ENCODE measurements at places on chromosomes 3 and 15. TPM values are rescaled to one million over a fixed set of nuclear protein-coding genes. Genes with fewer than 3 reads are reported as not detected.

DNA sequence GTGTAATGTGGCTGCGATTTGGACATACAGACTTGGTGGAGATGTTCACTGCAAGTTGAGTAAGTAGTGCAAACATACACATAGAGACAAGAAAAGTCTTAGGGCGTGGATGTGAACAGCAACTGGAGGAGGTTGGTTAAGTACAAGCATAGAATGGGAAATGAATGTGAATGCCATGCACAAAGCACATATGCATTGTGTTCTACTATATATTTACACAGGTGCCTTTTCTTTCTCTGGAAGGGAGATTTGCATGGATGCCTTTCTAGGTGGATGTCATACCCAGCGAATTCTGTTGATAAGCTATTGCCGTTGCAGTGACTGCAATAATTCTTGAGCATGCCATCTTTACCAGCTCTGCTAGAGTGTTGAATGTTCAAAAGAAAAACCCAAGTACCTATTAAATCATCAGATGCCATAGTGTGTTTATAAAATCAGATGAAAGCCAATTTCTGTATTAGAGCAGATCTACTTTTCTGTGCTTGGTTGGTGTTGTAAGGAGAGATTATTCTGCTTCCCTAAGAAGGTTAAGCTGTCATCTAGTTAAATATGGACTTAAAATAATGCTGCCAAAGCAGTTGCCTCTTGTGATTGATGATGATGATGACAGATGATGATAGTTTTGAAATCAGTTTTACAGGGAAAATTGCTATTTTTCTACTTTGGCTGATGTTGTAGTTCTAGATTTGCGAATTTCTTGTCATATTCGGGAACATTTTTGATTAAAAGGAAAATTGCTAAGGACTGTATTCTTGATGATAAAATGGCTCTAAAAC is 148.4 kb downstream of the CNTN4 start:
- DNase-seq = no peak

DNA sequence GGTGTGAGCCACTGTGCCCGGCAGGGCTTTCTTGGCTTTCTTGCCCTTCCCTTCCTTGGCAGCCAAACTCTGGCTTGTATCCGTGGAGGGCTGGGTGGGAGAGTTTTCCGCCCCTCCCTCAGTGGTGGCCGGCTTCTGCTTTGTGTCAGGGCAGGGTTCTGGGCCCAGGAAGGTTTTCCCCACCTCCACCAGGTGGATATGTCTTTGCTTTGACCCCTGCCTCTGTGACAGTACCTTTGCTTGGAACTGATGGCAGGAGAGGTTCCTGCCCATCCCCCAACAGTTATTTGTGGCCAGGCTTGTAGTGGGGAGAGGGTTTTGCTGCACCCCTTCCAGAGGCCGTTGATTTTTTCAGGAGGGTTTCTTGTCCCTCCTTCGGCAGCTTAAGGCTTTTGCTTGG is 24.3 kb downstream of the CSPG5 start:
- no peak for DNase-seq

DNA sequence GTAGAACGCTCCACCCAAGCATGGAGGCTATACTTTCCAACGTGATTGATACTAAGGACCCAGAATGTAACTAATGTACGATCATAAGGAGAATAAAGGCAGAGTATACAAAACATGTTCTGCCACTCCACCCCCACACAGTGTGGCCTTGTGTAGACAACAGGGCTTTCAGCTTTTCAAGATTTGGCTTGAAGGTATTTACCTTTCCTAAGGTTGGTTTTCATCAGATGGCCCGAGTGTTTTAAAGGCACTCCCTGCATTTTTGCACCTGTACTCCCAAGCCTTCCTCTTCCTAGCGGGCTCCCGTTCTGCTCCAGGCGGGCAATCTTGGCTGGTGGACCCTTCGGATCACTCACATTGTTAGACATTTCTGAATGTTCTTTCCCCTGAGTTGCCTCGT is 4.6 kb downstream of the SATB1 start:
- no peak for DNase-seq

ZNF660 gene
- 0.67 TPM for total RNA-seq

DNA sequence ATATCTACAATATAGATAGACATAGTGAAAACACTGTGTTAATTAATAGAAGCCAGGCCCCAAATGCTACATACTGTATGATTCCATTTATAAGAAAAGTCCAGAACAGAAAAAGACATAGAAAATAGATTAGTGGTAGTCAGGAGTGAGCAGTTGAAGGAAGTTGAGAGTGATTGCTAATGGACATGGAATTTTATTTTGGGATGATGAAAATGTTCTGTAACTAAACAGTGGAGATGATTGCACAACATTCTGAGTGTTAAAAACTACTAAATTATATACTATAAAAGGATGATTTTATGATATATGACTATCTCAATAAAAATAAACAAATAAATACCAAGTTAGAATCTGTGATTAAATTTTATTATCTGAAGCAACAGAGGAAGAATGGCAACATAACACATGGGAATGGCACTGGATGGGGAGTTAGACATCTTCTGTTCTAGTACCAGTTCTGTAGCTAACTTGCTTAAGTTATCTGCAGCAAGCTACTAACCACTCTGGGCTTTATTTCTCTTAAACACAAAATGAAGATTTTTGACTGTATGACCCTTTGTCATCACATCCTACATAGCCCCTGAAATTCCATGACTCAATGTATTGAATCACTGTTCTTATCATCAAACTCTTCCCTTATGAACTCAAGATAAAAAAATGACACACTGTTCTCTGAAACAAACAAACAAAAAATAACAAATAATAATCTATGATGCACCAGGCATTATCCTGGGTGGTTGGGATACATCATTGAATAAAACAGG is 612.7 kb downstream of the TBL1XR1 start:
- no peak for DNase-seq

MYLK gene
- total RNA-seq = 85.1 TPM

- peak; percentile 92 for DNase-seq
These were observed 194.7 kb downstream of the LPP start for GRCh38 chr3:188348435-188349244.

- no peak for DNase-seq
These were observed 399.5 kb upstream of the GOLIM4 start for GRCh38 chr3:168495270-168495669.

DNA sequence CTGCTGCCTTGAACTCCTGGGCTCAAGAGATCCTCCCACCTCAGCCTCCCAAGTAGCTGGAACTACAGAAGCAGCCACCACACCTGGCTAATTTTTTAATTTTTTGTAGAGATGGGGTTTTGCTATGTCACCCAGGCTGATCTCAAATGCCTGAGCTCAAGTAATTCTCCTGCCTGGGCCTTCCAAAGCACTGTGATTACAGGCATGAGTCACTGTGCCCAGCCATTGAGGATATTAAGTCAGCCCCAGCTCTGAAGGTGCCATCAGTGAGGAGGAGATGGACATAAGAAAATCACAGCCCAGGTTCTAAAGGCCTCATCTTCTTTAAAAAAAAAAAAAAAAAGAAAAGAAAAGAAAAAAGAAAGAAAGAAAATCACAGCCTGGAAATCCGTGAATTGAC is 26.6 kb upstream of the PSTPIP1 start:
- DNase-seq = no peak

- no peak for DNase-seq
These were observed 12.1 kb downstream of the SEMA4B start for GRCh38 chr15:90213122-90213817.

DNA sequence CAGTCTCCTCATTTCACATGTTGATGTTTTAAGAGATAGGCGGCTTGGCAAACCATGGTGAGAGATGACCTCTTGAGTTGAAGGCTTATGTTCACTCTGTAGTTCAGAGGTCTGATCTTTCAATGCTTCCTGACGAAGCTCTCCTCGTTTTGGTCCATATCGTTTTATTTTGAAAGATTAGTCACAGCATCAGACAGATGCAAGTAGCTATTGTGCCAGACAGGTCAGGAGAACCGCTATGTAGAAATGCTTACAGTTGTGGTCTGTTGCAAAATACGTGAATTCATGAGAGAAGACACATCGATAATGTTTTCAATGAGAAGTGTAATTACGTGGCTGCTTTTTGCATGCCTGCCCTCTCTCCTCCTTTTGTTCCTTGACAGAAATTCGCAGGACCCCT is 47.5 kb downstream of the CHL1 start:
- no peak for DNase-seq

RGMA gene
- total RNA-seq = 7.2 TPM

GRCh38 chr15:51856714-51857380 is 27.4 kb downstream of the TMOD3 start:
- no peak for DNase-seq

CHDH gene
- 2.2 TPM for total RNA-seq

SPESP1 gene
- 4.8 TPM for total RNA-seq

TMEM207 gene
- not detected for total RNA-seq

DNA sequence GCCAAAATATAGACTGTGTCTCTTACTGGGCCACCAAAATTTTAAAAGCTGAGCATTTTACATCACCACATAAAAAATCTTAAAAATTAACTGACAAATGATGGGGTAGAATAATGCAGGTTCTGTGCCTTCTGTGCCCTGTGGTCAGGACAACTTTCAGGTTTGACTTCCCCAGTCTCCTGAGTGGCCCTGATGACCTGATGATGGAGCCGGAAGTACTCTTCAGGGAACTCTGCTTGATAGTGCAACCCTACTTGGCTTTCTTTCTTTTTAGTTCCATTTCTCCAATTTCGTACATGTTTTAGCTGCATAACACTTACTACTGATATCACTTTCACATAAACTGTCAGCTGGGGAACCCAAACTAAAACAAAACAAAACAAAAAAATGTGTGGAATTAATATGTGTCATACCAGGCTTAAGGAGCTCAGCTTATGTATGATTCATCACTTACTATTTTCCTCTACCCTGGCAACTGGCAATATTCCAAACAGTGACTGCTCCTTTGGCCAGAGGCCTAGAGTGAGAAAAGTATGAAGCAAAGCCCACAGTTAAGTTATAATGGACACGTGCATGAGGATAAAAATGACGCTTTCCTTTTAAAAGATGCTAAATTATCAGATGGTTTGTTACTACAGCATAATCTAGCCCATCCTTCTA is 194.3 kb downstream of the BCHE start:
- peak; percentile 63 for DNase-seq

DNA sequence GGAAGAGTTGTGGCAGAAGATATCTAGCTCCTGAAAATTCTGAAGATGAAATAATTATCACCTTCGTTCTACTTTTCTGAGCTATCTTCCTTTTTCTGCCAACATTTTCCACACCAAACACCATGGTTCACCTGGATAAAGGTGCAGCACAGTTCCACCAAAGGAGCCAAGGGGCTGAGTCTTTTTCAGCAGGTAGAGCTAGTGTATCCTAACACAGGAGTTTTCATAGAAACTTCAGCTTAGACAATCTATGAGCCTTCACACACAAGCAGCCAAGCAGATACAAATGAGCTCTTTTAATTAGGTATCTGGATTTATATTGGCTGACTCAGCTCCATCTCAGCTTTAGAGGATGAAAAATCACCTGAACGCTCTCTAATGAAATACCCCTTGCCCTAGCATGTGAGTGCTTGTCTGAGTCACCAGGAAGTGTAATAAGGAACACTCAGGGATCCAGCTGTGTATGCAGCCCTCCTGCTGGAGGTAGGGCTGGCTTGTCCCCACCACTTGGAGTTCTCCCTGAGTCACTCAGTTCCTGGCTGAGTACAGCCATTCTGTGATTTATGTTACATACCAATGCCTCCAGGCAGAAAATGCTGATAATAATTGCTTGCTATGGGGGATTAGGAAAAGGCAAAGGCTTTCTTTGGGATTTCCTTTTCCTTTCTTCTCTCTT is 385.7 kb downstream of the LSAMP start:
- DNase-seq = no peak

DNA sequence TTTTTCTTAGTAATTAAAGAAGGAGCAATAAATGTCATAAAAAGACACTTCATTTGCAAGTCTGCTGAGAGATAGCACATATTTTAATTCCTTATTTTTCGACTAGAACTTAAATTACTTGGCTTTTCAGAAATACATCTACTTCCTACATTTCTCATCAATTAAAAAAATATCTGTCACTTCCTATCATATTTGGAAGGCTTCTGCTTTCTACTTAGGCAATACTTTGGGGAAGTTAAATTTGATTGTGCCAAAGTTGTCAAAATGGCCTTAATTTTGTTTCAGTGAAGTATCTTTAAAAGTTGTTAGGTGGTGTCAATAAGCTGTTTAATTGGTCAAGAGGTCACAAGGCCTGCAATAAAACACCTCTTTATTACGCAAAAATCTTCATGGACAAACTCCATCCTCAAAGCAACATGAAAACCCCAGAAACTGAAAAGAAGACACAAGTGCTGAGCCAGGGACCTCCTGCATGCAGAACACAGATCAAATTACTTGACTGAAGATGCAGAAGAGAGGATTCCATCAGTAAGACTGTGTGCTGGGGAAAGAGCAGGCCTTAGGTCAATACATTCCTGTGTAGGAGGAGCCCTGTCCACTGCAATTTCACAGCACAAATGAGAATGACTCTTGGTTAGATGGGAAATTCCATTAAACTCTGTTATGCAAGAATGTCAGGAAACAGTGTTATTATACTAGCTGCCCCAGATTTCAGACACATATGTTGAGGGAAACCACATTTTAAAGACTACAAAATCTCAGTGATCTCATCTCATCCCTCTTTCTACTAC is 48.0 kb upstream of the FSTL1 start:
- peak; percentile 62 for DNase-seq

- DNase-seq = no peak
These were observed 54.4 kb downstream of the DCUN1D1 start for GRCh38 chr3:182925944-182926337.

GRCh38 chr3:62679988-62680387 is 195.2 kb downstream of the CADPS start:
- DNase-seq = no peak

B3GNT5 gene
- total RNA-seq = 2.0 TPM

HCN4 gene
- 6.9 TPM for total RNA-seq

GRCh38 chr15:68466876-68467275 is 34.9 kb upstream of the ITGA11 start:
- no peak for DNase-seq

SEMA5B gene
- 3.5 TPM for total RNA-seq

COL7A1 gene
- 1.9 TPM for total RNA-seq

DNA sequence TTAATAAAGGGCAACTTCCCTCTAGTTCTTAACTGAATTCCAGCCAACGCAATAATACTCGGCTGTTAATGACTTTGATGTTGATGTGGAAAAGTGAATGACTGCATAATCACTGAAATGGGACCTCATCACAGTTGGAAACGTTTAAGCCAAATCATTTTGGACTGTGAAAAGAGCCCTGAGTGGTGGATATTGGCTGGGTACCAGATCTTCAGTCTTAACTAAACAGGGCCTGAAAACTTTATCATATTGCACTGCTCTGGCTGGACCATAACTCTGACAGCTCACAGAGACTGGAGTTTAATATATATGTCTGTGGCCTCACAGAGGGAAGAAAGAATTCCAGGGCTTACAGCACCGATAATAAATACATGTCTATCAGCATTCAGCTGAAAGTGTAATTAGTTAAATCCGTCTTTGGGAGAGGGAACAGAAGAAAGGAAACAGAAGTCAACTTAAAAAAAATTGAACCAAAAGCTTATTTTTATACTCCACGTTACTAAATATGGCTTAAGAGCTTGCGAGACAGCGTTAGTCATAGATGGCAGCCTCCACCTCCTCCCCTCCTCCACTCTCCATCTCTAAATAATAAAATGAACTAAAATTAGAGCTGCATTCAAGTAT is 222.3 kb upstream of the CDIN1 start:
- DNase-seq = no peak

TCF12 gene
- total RNA-seq = 40.0 TPM

- DNase-seq = no peak
These were observed 152.9 kb downstream of the MECOM start for GRCh38 chr3:169510693-169511010.

KY gene
- total RNA-seq = 0.33 TPM

GRCh38 chr3:170420307-170420821 is 1.7 kb downstream of the CLDN11 start:
- no peak for DNase-seq

ASB14 gene
- total RNA-seq = 2.5 TPM

- no peak for DNase-seq
These were observed 74.7 kb downstream of the ZBBX start for GRCh38 chr3:167305340-167305890.
